ENCODE measurements at places on chromosomes 12 and 14.

DNA sequence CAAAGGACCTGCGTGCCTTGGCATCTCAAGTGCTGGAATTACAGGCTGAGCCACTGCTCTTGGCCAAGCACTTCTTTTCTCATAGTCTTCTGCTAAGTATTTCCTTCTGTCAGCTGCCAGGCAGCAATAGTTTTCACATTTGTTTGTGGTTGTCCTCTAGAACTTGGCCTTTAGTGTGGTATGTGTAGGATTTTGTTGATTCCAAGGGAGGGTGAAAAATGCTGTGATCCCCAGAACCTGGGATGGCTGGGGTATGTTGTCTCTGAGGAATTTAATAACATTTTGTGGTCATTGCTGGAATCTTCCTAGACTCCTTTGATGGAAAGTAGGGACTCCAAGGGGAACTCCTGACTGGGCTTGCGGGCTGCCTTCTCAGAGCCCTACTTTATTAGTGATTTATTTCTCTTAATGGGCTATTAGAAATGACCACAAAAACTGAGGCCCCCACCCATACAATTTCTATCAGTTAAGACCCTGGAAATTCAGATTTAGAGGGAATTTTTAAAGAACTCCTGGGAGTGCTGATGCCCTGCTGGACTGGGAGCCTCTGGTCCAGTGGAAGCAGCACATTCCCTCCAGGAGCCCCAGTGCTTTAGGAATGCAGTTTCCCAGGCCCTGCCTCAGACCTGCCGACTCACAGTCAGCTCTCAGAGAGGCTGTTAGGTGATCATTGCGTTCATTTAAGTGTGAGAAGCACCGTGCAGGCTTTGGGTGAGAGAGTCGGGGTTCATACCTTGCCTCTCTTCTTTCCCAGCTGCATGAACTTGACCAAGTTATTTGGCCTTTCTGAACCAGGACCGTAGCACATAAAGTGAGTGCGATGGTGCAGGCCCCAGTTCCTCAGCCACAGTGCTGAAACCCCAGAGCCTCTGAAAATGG, 22.7 kb downstream of the TRAF3 start:
- DNase-seq = no peak

GRCh38 chr12:70101064-70101463, 142.2 kb upstream of the CNOT2 start:
- no peak for DNase-seq

- DNase-seq = no peak
These were observed 1214.9 kb downstream of the GALC start for GRCh38 chr14:86777963-86778602.

- no peak for DNase-seq
These were observed 133.7 kb upstream of the RTL1 start for GRCh38 chr14:101037021-101037817.

DNA sequence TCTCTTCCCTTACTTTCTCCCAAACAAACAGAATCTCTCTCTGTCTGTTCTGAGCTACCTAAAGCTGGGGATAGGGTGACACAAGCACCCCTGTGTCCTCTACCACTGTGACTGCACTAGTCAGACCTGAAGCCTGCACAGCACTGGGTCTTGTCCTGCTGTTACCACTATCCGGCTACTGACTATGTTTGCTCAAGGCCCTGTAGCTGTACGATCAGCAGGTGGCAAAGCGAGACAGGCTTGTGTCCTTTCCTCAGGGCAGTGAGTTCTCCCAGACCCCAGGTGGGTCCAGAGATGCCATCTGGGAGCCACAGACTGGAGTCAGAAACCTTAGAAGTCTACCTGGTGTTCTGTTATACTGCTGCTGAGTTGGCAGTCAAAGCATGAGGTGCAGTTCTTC, 116.4 kb downstream of the NUBPL start:
- no peak for DNase-seq

DNA sequence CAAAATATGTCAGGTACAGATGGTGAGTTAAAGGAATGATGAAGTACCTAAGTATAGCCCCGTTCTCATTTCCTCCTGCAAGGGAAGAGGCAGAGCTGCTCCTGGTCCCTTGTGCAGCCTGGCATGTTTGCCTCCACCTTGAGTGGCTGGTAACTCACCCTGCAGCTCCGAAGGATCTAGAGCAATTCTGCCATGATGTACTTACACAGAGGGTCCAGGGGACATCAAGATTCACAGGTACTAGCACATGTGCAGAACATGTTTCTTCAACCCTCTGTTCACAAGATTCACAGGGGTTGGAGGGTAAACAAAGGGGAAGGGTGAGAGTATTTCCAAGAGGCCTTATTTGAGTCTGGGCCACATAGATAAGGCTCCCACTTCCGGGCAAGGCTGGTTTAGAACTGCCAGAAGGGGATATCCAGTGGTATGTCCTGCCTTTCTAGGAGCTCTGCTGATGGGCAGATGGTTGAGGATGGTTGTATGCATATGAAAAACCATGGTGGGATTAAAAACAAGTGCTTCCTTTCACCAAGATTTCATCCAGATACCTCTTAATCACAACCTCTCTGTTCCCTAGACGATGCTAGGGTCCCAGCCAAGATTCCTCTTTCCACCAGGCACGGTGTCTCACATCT, 7.7 kb downstream of the DCTN2 start:
- DNase-seq = no peak

- DNase-seq = no peak
These were observed 86.8 kb downstream of the RFLNA start for GRCh38 chr12:124381456-124382296.

DNA sequence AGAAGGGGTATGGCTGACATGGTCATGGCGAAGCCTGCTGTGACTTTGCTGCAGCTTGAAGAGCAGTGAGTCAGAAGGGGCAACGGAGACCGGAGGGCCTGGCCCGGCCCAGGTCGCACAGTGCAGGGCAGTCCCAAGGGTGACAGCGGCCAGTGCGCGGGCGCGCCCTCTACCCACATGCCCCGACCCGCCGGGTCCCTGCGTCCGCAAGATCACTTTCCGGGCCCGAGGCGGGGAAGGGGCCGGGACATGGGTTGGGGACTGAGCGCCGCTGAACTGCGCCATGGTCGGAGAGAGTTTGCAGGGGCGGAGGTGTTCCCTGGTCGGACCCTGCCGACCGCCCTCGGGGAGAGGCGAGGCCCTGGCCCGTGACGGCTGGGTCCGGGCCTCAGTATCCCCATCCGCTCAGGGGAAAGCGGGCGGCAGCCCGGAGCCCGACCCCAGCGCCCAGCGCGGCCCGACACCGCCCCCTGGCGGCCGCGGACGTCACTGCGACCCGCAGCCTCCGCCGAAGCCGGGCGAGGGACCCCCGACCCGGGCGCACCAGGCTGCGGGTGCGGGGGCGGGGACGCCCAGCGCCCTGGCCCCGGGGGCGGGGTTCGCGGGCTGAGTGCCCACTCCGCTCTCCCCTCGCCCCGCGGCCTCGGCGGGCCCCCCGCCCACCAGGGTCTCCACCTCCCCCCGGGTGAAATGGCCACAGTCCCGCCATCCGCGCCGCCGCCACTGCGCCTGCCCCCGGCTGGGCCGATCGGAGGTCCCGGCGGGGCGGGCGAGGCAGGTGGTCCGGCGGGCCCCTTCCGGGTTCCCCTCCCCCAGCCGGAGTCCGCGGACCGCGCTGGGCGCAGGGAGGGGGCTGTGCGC, 7.2 kb upstream of the ANKRD9 start:
- DNase-seq = no peak

DNA sequence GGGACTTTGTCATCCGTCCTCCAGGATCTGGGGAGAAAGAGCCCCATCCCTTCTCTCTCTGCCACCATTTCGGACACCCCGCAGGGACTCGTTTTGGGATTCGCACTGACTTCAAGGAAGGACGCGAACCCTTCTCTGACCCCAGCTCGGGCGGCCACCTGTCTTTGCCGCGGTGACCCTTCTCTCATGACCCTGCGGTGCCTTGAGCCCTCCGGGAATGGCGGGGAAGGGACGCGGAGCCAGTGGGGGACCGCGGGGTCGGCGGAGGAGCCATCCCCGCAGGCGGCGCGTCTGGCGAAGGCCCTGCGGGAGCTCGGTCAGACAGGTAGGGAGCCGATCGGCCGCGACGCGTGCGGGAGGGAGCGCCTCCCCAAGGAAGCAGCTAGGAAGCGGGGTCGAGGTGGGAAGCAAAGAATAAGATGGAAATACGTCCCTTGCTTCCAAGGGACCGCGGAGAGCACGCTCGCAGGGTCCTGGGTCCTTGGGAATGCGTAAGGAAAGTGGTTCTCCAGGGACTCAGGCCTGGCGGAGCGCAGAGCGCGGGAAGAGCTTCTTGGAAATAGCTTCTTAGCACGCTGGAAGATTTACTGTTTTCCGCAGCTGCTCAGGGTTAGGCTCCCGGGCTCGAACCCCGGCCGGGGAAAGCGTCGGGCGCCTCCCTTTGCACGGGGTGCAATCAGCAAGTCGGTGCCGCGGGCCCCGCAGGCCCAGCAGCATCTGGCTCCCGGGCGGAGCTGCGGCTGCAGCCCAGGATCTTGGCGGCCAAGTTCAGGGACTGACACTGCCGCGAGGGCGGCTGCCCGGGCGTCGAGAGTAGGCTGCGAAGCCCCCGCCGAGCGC, 457 bp downstream of the SOCS2 start:
- DNase-seq = no peak

DNA sequence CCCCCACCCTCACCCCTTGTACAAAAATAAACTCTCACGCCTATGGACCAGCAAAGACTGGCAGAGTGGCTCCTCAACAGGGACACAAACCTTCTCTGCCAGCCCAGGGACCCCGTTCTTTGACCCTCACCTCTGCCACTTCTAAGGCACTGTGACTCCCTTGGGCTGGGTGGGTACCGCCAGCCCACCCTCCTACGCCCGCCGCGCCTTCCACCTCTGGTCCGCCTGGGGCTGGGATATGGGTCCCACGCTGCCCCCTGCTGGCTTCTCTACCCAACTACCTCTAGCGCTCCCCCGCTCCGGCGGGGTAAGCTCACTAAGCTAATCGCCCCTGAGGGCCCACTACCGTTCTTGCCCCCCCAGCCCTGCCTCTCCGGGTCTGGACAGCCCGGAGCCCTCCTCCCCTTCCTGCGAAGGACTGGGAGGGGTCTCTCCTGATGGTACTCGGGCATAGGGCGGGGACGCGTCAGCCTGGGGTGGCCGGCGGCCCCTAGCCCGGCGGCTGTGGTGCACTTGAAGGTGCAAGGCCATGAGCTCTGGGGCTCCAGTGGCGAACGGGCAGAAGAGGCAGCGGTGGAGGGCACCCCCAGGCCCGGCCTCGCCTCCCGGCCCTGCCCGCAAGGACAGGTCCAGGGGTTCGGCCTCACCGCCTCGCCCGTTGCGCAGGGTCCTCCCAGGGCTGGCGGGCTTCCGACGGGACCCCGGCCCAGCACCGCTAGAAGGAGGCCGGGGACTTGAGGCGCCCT, 8.1 kb downstream of the ZNF219 start:
- no peak for DNase-seq

DNA sequence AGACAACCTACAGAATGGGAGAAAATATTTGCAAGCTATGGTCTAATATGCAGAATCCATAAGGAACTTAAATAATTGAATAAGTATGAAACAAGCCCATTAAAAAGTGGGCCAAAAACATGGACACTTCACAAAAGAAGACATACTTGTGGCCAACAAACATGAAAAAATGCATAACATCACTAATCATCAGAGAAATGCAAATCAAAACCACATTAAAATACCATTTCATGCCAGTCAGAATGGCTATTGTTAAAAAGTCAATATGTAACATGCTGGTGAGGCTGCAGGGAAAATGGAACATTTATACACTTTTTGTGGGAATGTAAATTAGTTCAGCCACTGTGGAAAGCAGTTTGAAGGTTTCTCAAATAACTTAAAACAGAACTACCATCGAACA, 945.4 kb upstream of the FLRT2 start:
- DNase-seq = no peak

GRCh38 chr12:124389138-124389724, 94.3 kb downstream of the RFLNA start:
- DNase-seq = no peak

- no peak for DNase-seq
These were observed 76.6 kb downstream of the PAX9 start for GRCh38 chr14:36738269-36738668.

- DNase-seq = peak; percentile 53
These were observed 6.7 kb downstream of the VASH1 start for GRCh38 chr14:76767681-76768656.

- no peak for DNase-seq
These were observed 6.6 kb upstream of the NPFF start for GRCh38 chr12:53513712-53514410.

DNA sequence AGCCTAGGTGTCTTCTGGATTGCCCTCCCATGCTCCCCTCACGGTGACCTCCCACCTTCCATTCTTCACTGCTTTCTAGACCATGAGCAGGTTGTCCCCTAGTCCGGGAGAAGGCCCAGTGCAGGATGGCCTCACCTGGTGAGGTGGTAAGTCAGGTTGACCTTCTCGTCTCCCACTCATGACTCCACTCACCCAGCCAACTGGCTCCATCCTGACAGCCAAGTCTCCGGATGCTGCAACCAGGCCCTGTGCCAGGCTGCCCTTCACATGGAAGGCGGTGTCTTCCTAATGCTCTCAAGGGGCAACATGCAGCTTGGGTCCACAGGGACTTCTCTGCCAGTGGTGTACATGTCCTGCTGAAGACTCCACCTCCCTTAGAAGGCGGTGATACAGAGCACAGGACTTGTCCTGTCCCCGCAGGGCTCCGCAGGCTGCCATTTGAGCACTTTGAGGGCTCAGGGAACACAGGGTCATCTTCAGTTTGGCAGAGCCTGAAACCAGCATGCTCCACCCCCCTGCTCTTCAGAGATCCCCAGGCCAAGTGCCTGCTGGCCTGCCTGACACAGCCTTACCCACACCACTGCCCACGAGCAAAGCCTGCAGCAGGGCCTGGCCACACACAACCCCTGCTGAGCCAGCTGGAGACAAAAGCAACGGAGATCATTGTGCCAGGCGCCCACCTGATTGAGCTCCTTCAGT, 25.4 kb downstream of the BATF start:
- no peak for DNase-seq

DNA sequence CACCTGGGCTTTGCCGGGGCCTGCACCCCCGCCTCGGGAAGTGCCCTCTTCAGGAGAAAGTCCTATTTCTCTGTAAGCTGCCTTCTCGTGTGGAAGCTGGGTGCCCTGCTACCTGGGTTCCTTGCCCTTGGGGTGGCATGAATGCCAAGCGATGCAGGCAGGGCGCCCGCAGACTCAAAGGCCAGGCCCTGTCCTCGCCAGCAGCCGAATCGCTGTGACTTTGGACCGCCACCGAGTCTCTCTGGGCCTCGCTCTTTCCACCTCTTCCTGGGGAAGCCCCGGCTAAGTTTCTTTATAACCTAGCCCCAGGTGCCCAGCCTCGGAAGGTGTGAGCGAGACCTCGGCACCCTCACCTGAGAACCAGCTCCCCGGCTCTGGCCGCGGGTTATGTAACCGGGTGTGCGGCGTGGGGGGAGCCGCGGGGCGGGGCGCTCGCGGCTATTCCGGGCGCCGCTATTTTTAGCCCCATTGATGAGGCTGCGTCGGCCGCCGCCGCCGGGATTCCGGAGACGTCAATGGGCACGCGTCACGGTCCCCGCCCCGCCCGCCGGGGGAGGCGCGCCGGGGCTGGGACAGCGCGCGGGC, 14.6 kb upstream of the NR4A1 start:
- no peak for DNase-seq

All from SIG-M5 (cell line).